ENCODE measurements at places on chromosomes 1 and 21. TPM values are rescaled to one million over a fixed set of nuclear protein-coding genes. Genes with fewer than 3 reads are reported as not detected.

The C2CD4D gene
- 0.33 TPM for total RNA-seq

The TNN gene
- total RNA-seq: not detected

The MYOM3 gene
- 0.54 TPM for total RNA-seq

The LRRC53 gene
- not detected for total RNA-seq

The TMEM240 gene
- total RNA-seq: 1.1 TPM

The LMOD1 gene
- total RNA-seq: 29.5 TPM

The LAMB3 gene
- 3,299 TPM for total RNA-seq

The FAM131C gene
- 0.67 TPM for total RNA-seq

The UBE2Q1 gene
- 81.7 TPM for total RNA-seq

The MAEL gene
- total RNA-seq: not detected

The ATPAF1 gene
- 36.5 TPM for total RNA-seq

The UAP1 gene
- 90.7 TPM for total RNA-seq

The BSND gene
- total RNA-seq: not detected

The SERINC2 gene
- 583 TPM for total RNA-seq

The ELF3 gene
- total RNA-seq: 10.3 TPM

The PLA2G4A gene
- total RNA-seq: 8.4 TPM

The SPATA1 gene
- 0.33 TPM for total RNA-seq

The VWA1 gene
- 27.3 TPM for total RNA-seq

The KRTAP26-1 gene
- not detected for total RNA-seq

The CACHD1 gene
- 4.6 TPM for total RNA-seq

The DCAF6 gene
- total RNA-seq: 37.6 TPM

The DCST1 gene
- not detected for total RNA-seq

The LPAR3 gene
- total RNA-seq: 17.2 TPM

The ANKRD34A gene
- 1.2 TPM for total RNA-seq

The OR2T29 gene
- total RNA-seq: not detected

The CCDC190 gene
- total RNA-seq: 0.33 TPM

The SPATC1L gene
- total RNA-seq: 5.0 TPM

Measured in mammary epithelial cell (primary cell).